LHCN-M2 (cell line): ENCODE measurements at places on chromosomes 16 and 17. TPM values are rescaled to one million over a fixed set of nuclear protein-coding genes. Genes with fewer than 3 reads are reported as not detected.

- DNase-seq, result no peak
These were observed 85.0 kb upstream of the RPL38 start for GRCh38 chr17:74118504-74118903.

DNA sequence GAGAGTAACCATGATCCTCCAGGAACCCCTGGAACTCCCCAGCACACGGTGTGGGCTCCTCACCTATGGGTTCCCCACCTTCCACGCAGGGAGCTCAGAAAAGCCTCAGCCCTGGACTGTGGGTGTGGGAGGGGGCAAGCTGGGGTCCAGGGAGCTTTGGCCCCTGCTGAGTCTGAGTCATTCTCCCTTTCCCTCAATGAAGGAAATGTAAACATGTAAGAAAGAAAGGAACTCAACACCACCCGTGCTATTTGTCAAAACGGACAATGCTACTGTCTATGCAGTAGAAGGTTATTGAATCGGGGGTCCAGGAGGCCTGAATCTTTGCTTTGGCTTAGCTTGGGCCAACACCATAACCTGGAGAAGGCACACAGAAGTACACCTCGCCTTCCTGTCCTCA, 222.8 kb downstream of the PMP22 start:
- DNase-seq, result no peak

GRCh38 chr17:31917065-31917529, 15.6 kb upstream of the UTP6 start:
- no peak for DNase-seq

CDH13 gene
- total RNA-seq, result 140 and 162 TPM in 2 replicates

GRCh38 chr16:11783319-11784037, 13.6 kb downstream of the ZC3H7A start:
- no peak for DNase-seq

KRT38 gene
- total RNA-seq, result not detected in 2 replicates

GRCh38 chr17:78585006-78585630, 7.9 kb upstream of the DNAH17 start:
- DNase-seq, result no peak

TMED6 gene
- not detected in 2 replicates for total RNA-seq

DNA sequence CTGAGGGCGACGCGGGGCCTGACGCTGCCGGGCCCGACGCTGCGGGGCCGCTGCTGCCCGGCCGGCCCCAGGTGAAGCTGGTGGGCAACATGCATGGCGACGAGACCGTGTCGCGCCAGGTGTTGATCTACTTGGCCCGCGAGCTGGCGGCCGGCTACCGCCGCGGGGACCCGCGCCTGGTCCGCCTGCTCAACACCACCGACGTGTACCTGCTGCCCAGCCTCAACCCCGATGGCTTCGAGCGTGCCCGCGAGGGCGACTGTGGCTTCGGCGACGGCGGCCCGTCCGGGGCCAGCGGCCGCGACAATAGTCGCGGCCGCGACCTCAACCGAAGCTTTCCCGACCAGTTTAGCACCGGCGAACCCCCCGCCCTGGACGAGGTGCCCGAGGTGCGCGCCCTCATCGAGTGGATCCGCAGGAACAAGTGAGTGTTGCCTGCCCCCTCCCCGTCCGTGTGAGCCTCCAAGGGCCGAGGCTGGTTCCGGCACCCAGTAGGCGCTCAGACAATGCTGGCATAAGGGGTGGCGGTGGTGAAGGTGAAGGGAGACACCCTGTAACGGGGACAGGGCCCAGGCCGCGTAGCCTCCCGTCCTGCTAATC, 676 bp downstream of the CPD start:
- DNase-seq, result no peak

DNA sequence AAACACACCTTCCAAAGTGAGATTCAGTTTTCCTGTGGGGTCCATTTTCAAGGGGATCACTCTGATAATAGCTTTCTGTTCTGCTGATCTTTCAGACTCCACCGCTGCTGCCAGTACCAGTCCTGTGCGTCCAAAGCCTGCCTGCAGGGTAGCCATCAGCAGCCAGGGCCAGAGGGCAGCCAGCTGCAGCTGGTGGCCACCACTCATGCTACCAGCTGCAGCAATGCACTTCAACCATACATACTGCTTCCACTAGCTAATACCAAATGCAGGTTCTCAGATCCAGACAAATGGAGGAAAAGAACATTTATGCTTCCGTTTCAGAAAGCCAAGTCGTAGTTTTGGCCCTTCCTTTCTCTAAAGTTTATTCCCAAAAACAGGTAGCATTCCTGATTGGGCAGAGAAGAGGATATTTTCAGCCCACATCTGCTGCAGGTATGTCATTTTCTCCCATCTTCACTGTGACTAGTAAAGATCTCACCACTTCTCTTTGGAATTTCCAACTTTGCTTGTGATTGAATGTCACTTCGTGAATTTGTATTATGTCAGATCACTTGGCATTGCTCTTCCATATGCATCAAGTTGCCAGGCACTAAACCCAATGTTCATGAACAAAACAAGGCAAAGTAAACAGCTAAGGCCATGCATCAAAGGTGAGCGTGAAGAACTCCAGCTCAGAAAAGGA, 1.8 kb downstream of the RNF43 start:
- no peak for DNase-seq

ZFP3 gene
- 0.06 and 0.17 TPM in 2 replicates for total RNA-seq

DNA sequence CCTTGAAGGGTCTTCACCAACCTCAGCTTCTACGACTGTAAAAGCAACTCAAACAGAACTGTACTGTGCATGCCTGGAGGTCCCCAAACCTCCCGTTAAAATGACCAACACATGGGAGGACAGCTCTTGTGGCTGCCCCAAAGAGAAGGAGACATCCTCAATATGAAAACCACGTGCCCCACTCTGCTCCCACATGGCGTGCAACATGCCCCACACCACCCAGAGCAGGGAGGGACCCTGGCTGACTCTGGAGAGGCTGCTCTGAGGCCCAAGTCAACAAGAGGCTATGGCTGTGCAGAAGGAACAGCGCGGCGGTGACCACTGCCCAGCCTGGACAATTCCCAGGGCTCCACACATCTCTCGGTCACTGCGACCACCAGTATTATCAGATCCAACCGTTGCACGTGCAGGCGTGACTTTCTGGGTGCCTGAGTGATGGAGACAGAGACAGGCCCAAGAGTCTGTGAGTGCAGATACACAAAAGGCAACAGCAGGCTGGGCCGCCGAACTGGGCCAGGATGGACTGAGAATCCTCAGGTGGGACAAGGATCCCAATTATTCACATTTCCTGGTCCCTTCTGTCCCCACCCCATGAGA, 1.4 kb downstream of the PLD6 start:
- no peak for DNase-seq

- peak; percentile 11 for DNase-seq
These were observed 5.9 kb downstream of the CLEC19A start for GRCh38 chr16:19291475-19291874.

PPL gene
- 0.13 and 0.86 TPM in 2 replicates for total RNA-seq

- DNase-seq, result no peak
These were observed 57.8 kb downstream of the PDPK1 start for GRCh38 chr16:2595393-2596205.

ASPA gene
- 0.23 and 0.45 TPM in 2 replicates for total RNA-seq

GRCh38 chr16:61908426-61908825, 127.8 kb downstream of the CDH8 start:
- no peak for DNase-seq

CLEC16A gene
- 13.4 and 15.3 TPM in 2 replicates for total RNA-seq

- no peak for DNase-seq
These were observed 101.2 kb downstream of the OR1D5 start for GRCh38 chr17:2962236-2962635.
